ENCODE measurements at places on chromosomes 11 and 22.
A peak's percentile ranks its signal among the peaks of the same experiment; 100 is the strongest.

- no peak for DNase-seq
Measured at GRCh38 chr22:29641042-29641699, 37.7 kb downstream of the NF2 start.

DNA sequence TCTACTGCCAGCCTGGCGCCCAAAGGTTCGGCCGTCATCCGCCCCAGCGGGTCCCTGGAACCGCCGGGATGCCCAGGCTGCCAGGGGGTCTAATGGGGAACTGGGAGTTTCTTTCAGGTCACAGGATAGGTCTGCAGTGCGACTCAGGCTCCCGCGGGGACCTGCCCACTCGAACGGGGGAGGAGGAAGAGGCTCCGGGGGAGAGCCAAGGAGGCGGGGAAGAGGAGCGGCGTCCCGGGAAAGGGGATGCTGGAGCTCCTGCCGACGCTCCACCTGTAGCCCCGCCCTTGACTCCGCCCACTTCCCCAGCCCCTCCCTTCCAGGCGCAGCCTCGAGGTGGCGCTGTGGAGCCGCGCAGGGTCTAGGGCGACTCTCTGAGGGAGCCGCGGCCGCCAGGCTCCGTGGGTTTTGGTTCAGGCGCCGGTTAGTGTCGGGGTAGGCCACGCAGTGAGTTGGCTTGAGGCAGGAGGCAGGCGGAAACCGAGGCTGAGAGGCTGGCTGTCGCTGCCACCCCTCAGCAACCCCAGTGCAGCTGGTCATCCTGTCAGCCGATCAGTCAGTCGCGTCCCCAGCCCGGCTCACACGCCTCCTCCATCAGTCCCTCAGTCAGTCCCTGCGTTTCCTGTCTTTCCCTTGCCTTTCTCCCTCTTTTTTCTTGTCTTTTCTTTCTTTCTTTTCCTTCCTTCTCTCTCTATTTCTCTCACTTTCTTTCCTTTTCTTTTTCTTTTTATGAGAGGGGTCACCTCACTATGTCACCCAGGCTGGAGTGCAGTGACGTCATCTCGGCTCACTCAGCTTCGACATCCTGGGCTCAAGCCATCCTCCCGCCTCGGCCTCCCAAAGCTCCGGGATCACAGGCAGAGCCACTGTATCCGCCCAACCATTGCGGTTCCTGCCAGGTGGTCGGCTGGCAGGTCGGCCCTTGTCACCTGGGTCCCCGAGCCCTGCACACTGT lies 26.4 kb downstream of the YWHAH start:
- peak; percentile 78 for DNase-seq

GRCh38 chr11:36395978-36396736 lies 100.1 kb downstream of the PRR5L start:
- no peak for DNase-seq

DNA sequence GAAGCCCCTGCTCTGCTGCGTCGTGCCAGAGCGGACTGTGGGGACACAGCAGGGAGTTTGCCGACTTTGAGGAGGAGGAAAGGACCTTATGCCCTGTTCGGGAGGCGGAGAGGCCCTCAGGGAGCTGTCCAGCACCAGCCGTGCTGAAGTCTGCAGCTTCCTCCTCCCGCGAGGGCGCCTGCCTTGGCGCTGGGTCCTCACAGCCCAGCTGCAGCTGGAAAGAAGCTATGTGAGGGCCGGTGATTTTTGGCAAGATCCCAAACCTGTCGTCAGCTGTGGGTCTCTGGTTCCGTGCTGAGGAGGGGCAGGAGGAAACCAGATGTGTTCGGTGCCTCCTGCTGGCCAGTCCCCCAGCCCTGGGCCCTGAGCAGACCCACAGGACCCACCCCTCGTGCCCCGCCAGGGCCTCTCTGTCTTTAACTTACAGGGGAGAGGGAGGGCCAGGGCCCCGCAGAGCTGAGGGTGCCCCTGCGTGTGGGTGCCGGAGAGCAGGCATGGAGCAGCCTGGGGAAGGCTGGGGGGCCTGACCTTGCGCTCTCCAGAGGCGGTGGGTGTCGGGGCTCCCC lies 12.0 kb downstream of the BRSK2 start:
- DNase-seq, result no peak

DNA sequence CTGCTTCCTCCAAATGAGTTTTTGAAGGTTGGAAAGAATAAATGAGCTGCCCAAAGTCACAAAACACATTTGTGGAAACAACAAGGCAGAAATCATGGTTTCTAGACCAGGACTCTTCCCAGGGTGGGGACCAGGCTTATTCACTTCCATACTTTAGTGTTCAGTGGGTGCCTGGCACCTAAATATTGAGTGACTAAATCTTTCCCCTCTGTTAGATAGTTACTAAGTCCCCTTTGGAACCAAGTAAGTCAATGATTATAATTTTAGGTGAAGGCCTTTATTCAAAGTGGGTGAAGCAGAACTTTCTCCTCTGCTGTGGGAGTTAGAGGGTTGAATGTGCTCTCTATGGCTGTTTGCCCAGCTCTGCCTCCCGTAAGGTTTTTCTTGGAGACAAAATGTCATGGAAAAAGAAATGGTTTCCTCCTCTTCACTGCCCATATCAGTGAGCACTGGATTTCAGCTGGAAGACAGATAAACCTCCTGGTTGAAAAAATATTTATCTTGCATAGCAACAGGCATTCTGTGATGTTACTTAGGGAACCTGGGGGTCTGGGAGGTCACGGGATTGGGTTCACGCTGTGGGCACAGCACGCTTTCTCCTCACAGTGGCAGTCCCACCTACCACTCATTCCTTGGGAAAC lies 117.8 kb downstream of the CCDC81 start:
- no peak for DNase-seq

GRCh38 chr11:16976379-16976778 lies 37.8 kb downstream of the PLEKHA7 start:
- no peak for DNase-seq

GRCh38 chr11:8352876-8353505 lies 89.3 kb upstream of the LMO1 start:
- no peak for DNase-seq

DNA sequence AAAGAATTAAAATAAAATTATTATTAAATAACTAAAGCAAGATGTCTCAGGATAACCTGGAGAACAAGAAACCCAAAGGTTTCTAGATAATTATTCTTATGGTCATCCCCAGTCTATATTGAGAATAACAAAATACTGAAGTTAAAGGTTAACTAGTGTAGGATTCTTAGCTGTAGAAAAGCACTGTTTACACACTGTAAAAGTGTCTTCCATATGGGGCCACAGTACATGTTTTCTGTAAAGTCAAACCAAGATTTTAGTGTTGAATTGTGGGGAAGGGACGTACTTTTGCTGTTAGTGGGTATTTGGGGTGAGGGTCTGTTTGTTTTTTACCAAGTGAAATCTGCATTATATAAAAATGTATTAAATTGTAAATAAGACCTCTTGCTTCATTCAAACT lies 47.5 kb upstream of the SOX6 start:
- DNase-seq, result no peak

DNA sequence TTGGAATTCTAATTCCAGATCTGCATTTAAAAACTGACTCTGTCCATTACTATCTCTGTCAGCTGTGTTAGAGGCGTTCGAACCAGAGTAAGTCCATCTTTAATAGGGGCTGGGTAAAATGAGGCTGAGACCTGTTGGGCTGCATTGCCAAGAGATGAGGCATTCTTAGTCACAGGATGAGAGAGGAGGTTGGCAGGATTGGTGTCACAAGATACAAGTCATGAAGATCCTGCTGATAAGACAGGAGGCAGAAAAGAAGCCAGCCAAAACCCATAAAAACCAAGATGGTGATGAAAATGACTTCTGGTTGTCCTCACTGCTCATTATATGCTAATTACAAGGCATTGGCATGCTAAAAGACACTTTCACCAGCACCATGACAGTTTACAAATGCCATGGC lies 356.3 kb upstream of the ISX start:
- no peak for DNase-seq

DNA sequence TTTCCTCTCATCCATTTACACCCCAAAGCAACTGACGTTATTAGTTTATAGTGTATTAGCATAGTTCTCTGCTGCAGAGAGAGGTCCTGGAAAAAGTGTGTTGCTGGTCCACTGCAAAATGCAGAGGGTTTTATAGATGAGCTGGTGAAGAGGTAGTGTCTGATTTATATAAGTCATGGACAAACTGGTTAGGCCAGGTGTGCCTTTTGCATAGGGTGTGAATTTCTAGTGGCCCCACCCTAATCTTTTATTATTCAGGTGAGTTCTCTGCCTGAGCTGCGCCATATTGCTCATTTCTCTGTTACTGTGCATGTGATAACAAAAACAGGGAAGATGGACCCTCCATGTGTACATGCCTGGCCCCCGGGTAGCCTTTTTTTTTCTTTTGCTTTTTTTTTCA lies 43.1 kb upstream of the TRIM77 start:
- no peak for DNase-seq

- DNase-seq, result no peak
Measured at GRCh38 chr11:96063053-96063452, 139.1 kb upstream of the MTMR2 start.

GRCh38 chr22:48606684-48607307 lies 1220.9 kb downstream of the BRD1 start:
- DNase-seq, result no peak

GRCh38 chr11:12581923-12582322 lies 92.3 kb upstream of the TEAD1 start:
- DNase-seq, result no peak

GRCh38 chr22:46121523-46122287 lies 28.6 kb upstream of the PPARA start:
- no peak for DNase-seq

GRCh38 chr22:29194184-29194583 lies 11.5 kb upstream of the EMID1 start:
- DNase-seq, result no peak

- DNase-seq, result no peak
Measured at GRCh38 chr11:66014804-66015453, 3.1 kb downstream of the CST6 start.

GRCh38 chr11:89608234-89608966 lies 101.7 kb upstream of the TRIM77 start:
- no peak for DNase-seq

DNA sequence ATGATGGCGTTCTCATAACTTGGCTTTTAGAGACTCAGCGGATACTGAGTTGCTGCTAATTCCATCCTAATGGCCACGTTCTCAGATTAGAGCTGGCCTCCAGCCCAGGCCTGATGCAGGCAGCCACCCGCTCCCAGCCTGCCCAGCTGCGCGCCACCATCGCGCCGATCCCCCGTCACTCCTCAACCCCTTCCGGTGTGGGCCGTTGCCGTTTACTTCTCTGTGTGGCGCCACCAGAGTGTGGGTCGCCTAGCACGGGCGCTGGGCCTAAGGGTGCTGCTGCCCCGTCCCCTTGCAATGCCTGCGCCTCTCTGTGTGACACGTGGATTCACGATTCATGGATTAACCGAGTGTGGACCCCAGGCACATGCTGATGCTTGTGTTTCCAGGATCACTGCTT lies 1116.0 kb downstream of the BRD1 start:
- no peak for DNase-seq

GRCh38 chr22:32518381-32518780 lies 43.8 kb downstream of the FBXO7 start:
- DNase-seq, result no peak

GRCh38 chr22:30276039-30276438 lies 9.4 kb upstream of the OSM start:
- DNase-seq, result no peak

DNA sequence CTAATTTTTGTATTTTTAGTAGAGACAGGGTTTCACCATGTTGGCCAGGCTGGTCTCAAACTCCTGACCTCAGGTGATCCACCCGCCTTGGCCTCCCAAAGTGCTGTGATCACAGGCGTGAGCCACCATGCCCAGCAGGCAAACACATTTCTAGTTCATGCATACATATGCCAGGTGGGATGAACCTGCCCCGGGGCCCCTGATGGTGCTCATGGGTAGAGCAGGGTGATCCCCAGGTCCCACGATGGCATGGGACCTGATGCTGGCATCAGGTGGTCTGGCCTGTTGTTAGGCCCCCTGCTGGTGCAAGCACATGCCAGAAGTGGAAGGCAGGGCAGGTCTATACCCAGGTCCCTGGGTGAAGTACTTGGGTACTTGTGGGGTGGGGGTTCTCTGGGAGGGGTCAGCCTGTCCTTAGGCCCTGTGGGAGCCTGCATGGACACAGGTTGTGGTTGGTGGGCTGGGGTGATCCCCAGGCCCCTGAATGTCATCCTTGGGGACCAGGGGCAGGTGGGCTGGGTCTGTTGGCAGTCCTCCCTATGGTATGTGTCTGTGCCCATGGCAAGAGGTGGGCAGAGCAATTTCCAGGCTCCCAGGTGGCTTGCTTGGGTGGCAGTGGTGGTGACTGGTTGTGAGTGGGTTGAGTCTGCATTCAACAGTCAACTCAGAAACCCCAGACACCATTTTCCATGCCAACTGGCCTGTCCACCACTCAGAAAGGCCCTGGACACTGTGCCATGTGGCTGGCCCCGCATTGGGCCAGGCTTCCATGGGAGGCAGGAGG lies 9.6 kb upstream of the RGL4 start:
- no peak for DNase-seq

DNA sequence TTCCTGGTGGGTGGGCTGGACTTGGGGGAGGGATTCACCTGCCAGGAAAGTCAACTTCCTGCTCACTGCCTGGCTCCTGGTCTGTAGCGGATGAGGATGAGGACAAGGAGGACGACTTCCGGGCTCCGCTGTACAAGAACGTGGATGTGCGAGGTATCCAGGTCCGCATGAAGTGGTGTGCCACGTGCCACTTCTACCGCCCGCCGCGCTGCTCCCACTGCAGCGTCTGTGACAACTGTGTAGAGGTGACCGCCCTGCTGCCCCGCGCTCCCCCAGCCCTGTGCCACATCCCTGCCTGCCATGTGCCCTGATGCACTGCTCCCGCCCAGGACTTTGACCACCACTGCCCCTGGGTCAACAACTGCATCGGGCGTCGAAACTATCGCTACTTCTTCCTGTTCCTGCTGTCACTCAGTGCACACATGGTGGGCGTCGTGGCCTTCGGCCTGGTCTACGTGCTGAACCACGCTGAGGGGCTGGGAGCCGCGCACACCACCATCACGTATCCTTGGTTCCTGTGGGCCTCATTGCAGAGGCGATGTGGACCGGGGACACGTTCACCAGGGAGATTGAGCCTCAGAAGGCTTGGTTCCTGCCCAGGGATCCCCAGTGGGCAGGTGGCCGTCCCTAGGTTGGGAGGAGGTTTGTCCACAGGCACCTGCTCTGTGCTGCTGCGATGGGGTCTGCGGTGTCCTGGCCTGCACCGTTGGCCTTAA lies 7.9 kb downstream of the ZDHHC8 start:
- DNase-seq, result no peak

GRCh38 chr22:22348127-22348814 lies 103.7 kb downstream of the VPREB1 start:
- no peak for DNase-seq

DNA sequence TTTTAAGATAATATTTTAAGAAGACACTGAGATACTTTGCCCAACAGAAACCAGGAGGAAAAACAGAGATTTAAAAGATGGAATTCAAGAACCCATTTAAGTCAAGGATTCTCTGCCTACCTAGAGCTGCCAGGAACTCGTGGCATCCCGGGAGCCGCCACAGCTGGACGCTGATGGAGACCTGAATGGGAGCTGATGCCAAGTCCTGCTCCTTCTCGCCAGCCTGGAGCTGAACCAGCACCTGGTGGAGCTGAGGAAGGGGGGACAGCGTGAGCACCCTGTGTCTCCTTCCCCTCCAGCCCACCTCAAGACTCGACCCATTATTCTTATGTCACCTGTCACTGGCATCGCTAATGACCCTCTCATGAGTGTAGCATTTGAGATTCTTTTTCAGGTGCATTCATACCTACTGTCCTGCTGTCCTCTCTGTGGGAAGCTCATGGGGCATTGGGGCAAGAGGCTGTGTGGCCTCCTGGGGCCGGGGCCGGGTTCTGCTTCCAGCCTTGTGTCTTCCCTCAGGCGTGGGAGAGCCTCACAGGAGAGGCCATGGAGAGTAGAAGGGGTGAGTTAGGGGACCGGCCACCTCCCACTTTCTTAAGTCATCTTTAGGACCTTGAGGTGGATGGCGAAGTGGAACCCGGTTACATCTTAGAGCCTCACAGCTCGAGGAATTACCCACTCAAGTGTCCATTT lies 70.8 kb upstream of the PITPNB start:
- DNase-seq, result no peak
